ENCODE measurements at places on chromosomes 5 and 9. TPM values are rescaled to one million over a fixed set of nuclear protein-coding genes. Genes with fewer than 3 reads are reported as not detected.

The IFNA2 gene
- total RNA-seq, result not detected

The JAKMIP2 gene
- total RNA-seq, result not detected

The IRX2 gene
- 21.5 TPM for total RNA-seq

The ZBED3 gene
- total RNA-seq, result not detected

The PCDHB9 gene
- 1.9 TPM for total RNA-seq

The PLPPR1 gene
- total RNA-seq, result not detected

The WDR38 gene
- not detected for total RNA-seq

The TERT gene
- 0.72 TPM for total RNA-seq

The TTC39B gene
- 17.2 TPM for total RNA-seq

The SNX24 gene
- 21.8 TPM for total RNA-seq

The F12 gene
- total RNA-seq, result 2.3 TPM

The GMCL2 gene
- not detected for total RNA-seq

The CTSV gene
- total RNA-seq, result 4.0 TPM

The OR1J2 gene
- total RNA-seq, result not detected

The ABLIM3 gene
- 3.8 TPM for total RNA-seq

The ELOVL7 gene
- 0.07 TPM for total RNA-seq

The IFNA21 gene
- total RNA-seq, result not detected

The HAND1 gene
- 7.4 TPM for total RNA-seq

The EGR1 gene
- total RNA-seq, result not detected

The PCDHGA7 gene
- total RNA-seq, result 0.07 TPM

The PLCXD3 gene
- not detected for total RNA-seq

The NOL8 gene
- total RNA-seq, result 31.0 TPM

The SLC2A6 gene
- 7.6 TPM for total RNA-seq

Data from MG63 (cell line).